ENCODE measurements at places on chromosomes 5 and 9.
A peak's percentile ranks its signal among the peaks of the same experiment; 100 is the strongest.

GRCh38 chr5:139342423-139342723, 719 bp downstream of the PAIP2 start:
- DNase-seq: no peak

GRCh38 chr5:112012104-112012503, 255.1 kb upstream of the NREP start:
- peak; percentile 24 for DNase-seq

GRCh38 chr5:67140413-67140812, 56.2 kb downstream of the CD180 start:
- DNase-seq: no peak

- DNase-seq: peak; percentile 89
Observed at GRCh38 chr5:75566710-75567309, 44.4 kb upstream of the ANKDD1B start.

GRCh38 chr9:93577078-93577974, 942 bp downstream of the PHF2 start:
- peak; percentile 29 for DNase-seq

DNA sequence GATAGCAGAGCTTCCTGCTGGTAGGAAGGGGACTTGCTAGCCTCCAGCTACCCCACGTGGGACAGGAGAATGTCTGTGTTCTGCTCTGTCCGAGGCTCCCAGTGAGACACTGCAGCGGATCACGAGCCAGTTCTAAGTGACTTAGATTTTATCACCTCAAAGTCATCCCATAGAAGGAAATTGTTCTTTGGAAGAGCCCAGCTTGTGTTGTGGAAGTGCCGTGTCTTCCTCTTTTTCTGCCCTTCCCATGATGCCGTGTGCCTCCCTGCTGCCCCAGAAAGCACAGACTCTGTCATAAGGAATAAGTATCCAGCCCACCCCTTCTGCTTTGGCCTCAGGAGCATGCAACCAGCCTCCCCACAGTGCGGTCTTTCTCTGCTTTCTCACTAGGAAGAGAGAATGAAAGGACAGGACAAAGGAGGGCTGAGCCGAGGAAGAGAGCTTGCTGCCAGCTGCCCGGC, 35.6 kb downstream of the RUFY1 start:
- DNase-seq: no peak

DNA sequence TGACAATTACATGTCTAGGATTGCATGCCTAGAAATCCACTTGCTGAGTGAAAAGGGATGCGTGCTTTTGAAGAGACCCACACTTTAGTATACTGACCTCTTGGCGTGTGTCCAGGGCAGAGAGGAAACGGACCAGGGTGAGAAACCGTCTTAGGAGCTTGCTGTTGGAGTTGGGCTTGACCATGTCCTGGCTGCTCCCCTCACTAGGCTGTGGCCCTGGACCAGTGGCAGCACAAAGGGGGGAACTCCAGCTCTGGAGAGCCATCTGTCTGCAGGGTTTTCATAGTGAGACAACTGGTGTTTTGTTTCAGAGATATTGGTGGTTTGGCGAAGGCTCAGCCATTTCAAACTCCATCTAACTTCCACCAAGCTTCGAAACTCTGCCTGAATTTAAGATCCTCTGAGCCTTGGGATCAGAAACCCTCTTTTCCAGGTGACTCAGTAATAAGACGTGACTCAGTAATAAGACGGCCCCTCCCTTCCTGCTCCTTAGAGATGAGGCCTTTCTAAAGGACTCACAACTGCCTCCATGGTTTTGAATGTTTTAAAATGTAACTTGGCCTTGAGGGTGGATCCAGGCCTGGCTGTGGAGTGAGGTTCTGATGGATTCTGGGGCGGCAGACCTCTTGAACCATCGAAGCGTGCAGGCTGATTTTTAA, 165.8 kb downstream of the MELK start:
- peak; percentile 16 for DNase-seq

DNA sequence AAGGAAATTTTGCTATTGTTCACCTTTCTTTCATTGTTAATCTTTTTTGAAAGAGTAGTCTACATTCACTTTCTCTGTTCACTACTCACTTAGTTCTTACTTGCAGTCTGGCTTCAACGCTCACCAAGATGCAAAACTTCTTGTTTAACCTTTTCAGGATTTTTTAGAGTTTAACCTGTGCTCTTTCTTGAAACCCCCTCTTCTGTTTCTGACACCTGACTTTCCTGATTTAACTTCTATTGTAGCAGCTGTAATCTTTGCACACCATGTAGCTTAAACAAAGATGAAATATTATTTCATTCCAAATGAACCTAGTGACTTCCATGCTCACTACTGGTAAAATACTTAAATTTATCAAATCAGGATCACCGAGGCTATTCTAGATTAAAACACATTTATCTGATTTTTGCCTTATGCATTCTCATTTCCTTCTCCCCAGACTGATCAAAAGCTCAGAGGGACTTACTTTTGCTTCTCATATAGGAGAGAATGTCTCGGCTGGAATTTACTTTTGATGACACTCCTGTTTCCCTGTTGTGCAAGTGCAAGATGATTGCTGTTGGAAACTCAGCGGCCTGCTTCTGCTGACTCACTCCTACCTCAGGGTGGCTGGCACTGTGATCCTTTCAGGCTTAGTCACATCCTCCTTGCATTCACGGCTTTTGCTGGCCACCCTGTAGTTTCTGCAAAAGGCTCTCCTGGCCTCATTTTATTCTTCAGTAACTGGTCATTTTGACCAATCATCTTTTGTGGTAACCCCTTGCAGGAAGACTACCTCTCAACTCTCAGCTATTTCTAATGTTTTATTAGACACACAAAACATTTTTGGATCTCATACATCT, 109.3 kb upstream of the IFNE start:
- DNase-seq: peak; percentile 98

DNA sequence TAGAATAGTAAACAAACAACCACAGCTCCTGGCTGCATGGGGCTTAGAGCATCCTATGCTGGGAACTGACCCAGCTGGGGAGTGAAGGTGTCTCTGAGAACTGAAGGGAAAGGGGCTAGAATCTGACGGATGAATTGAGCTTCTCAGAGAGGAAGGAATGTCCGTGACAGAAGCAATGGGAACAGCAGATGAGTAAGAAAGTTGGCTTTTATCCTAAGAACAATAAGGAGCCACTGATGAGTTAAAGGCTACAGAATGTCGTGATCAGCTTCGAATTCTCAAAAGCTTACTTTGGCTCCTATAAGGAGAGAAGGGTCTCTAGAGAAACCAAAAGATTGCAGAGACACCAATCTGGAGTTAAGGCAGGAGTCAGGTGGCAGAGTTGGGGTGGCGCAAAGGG, 52.6 kb downstream of the EBF1 start:
- peak; percentile 60 for DNase-seq
